ENCODE measurements at places on chromosomes 11 and 22. TPM values are rescaled to one million over a fixed set of nuclear protein-coding genes. Genes with fewer than 3 reads are reported as not detected.

The IGF2 gene
- 0.07 TPM for total RNA-seq

GRCh38 chr22:19688301-19689290 is 25.7 kb upstream of the SEPTIN5 start:
- no peak overlapping the region for H3K4me3 ChIP-seq
- no peak overlapping the region for H3K27ac ChIP-seq
- H3K36me3 ChIP-seq = no peaks in the 10 kb centered on the region
- H3K4me1 ChIP-seq = no peaks in the 10 kb centered on the region
- H3K27me3 ChIP-seq = no peaks in the 10 kb centered on the region

DNA sequence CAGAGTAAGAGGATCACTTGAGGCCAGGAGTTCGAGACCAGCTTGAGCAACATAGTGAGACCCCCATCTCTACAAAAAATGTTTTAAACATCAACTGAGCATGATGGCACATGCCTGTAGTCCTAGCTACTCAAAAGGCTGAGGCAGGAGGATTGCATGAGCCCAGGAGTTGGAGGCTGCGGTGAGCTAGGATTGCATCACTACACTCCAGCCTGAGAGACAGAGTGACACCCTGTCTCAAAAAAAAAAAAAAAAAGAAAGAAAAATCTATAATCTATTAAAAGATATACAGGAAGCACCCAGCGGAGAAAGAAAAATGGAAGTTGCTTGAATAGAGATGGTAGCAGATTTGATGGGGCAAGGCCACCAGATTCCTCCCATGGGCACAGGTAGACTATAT is 61.8 kb downstream of the FAM83F start:
- H3K4me1 ChIP-seq = peaks cover 54% of the 10 kb centered on the region
- H3K36me3 ChIP-seq = peaks cover 5% of the 10 kb centered on the region
- no peaks in the 10 kb centered on the region for H3K27me3 ChIP-seq
- DNase-seq = no peak

DNA sequence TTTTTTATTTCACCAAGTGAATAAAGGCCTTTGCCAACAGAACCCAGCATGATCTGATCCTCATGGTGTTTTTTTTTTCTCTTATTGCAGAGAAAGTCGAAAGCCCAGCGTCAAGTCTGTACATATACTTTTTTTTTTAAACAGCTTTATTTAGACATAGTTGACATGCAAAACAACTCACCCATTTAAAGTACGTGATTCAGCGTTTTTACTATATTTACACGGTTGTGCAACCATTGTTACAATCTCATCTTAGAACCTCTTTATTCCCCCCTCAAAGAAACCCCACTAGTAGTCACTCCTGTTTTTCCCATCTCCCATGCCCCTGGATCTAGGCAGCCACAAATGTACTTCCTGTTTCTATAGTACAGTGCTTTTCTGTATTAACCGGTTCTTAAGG is 20.6 kb upstream of the AP1B1 start:
- H3K36me3 ChIP-seq = no peaks in the 10 kb centered on the region
- no peaks in the 10 kb centered on the region for H3K4me1 ChIP-seq
- no peak overlapping the region for H3K4me3 ChIP-seq
- no peaks in the 10 kb centered on the region for H3K27me3 ChIP-seq
- no peak overlapping the region for H3K27ac ChIP-seq
- DNase-seq = no peak

GRCh38 chr22:23145878-23146470 is 697 bp downstream of the RAB36 start:
- H3K27ac ChIP-seq = peak overlapping the region; percentile 83
- peak; percentile 7 for DNase-seq
- no peaks in the 10 kb centered on the region for H3K36me3 ChIP-seq
- H3K4me1 ChIP-seq = peaks cover 39% of the 10 kb centered on the region

The CD3E gene
- 585 TPM for total RNA-seq

The IFITM10 gene
- total RNA-seq = 2.4 TPM

The DEUP1 gene
- total RNA-seq = not detected

- H3K4me1 ChIP-seq = no peaks in the 10 kb centered on the region
- no peak overlapping the region for H3K4me3 ChIP-seq
- H3K27me3 ChIP-seq = no peaks in the 10 kb centered on the region
Observed at GRCh38 chr11:87063982-87064381, 26.2 kb downstream of the TMEM135 start.

The NOX4 gene
- total RNA-seq = not detected

DNA sequence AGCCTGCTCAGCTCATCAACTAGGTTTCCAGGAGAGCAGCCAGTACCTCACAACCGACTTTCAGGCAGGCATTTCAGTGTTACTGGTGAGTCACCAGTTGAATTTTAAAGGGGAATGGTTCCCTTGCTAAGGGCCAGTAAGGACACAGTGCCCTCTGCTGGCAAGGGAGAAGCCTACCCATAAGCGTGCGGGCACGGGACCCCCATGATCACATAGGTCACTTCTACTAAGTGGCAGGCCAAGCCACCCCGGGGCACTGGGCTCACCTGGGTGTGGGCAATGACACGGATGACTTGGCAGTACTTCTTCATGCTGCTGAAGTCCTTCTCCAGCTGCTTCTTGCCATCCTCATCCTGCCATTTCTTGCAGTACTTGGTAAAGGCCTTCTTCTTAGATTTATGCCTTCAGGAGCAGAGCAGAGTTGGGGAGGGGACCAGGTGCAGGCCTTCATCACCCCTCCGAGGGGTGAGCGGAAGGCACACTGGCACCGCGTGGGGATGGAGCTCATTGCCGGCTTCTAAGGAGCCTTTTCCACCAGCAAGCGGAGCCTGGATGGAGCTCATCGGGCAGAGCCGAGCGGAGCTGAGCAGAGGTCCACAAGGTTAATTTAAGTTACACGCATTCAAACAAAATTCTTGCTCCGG is 2.9 kb downstream of the RPL3 start:
- DNase-seq = peak; percentile 63
- H3K4me1 ChIP-seq = peaks cover 40% of the 10 kb centered on the region
- peaks cover 66% of the 10 kb centered on the region for H3K36me3 ChIP-seq

The MS4A6A gene
- total RNA-seq = 1.3 TPM

DNA sequence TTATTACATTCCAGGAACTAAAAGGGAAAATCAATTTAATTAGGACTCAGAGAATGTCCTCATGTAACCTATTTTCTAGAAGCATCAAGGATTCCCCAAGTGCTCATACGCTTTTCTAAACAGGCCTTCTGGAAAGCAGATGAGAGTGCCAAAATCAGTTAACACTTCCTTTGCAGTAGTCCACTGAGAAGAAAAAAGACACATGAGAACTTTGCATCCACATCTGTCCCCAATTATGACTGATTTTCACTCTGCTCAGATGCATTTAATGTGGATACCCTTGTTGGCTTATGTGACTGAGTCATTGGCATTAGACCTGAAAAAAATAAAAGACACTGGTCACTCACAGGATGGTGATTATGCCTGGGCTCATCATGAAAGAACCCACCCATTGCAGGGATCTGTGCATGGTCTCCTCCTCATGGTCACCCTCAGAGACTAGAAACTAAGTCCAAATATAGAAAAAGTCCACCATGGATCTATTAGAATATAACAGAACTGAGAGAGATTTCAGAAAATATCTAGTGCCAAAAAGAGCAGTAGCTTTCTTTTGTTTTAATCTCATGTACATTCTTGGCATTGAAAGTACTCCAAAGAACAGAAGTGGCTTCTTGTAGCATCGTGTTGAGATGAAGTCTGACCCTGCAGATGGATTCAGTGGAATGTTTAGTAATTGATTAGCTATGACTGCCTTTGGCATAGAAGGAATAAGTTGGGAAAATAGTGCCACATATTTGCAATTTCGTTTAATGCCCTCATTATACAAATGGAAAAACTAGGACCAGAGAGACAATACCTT is 48.8 kb upstream of the FIBIN start:
- no peaks in the 10 kb centered on the region for H3K4me1 ChIP-seq
- H3K4me3 ChIP-seq = no peak overlapping the region
- no peak overlapping the region for H3K27ac ChIP-seq
- no peaks in the 10 kb centered on the region for H3K36me3 ChIP-seq

GRCh38 chr22:36081023-36081431 is 52.4 kb upstream of the RBFOX2 start:
- H3K27me3 ChIP-seq = no peaks in the 10 kb centered on the region
- H3K4me1 ChIP-seq = no peaks in the 10 kb centered on the region
- no peaks in the 10 kb centered on the region for H3K36me3 ChIP-seq
- no peak for DNase-seq
- H3K27ac ChIP-seq = no peak overlapping the region

GRCh38 chr22:44823396-44823795 is 71.0 kb downstream of the ARHGAP8 start:
- H3K36me3 ChIP-seq = no peaks in the 10 kb centered on the region
- H3K27me3 ChIP-seq = no peaks in the 10 kb centered on the region
- no peak overlapping the region for H3K4me3 ChIP-seq
- H3K27ac ChIP-seq = no peak overlapping the region
- no peak for DNase-seq

- peak overlapping the region; percentile 99 for H3K27ac ChIP-seq
- DNase-seq = peak; percentile 56
- no peaks in the 10 kb centered on the region for H3K27me3 ChIP-seq
- peaks cover 3% of the 10 kb centered on the region for H3K36me3 ChIP-seq
- peaks cover 44% of the 10 kb centered on the region for H3K4me1 ChIP-seq
Observed at GRCh38 chr11:83157594-83158356, 844 bp downstream of the PCF11 start.

- H3K4me3 ChIP-seq = no peak overlapping the region
- H3K27ac ChIP-seq = no peak overlapping the region
- H3K27me3 ChIP-seq = peaks cover 3% of the 10 kb centered on the region
Observed at GRCh38 chr11:46906609-46907041, 11.7 kb downstream of the LRP4 start.

GRCh38 chr11:43508511-43508918 is 149.8 kb downstream of the TTC17 start:
- no peak for DNase-seq
- H3K36me3 ChIP-seq = no peaks in the 10 kb centered on the region
- H3K27me3 ChIP-seq = no peaks in the 10 kb centered on the region
- no peak overlapping the region for H3K4me3 ChIP-seq
- H3K27ac ChIP-seq = no peak overlapping the region

- DNase-seq = no peak
- no peak overlapping the region for H3K27ac ChIP-seq
- H3K4me1 ChIP-seq = peaks cover 17% of the 10 kb centered on the region
Observed at GRCh38 chr11:61512435-61512834, 3.9 kb downstream of the LRRC10B start.

DNA sequence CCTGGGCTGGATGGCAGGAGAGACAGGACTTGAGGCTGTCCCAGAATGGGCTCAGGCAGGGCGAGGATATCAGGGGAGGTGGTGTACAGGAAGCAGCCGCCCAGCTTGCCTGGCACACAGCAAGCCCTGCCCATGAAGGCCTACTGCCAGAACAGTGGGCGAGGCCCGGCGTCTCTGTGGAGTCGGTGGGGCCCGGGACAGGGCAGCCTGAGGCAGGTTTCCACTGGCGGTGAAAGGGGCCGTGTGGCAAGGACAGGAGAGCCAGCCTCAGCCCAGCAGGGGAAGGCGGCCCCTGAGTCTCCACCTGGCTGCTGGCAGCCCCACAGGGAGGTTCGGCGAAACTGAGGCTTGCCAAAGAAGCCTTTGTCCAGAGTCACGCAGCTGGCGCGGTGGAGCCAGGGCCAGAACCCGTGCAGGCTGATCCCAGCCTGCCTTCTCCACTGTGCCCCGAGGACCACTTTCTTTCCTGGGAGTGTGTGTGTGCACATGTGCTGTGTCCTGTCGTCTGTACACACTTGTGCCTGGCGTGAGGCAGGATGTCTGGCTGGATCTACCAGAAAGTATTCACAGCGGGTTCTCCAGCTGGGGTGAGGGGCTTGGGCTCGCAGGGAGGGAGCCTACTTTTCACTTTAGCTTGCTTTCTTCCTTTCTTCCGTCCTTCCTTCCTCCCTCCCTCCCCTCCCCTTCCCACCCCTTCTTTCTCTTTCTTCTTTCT is 1.2 kb downstream of the TSPO start:
- DNase-seq = peak; percentile 85
- H3K4me1 ChIP-seq = peaks cover 20% of the 10 kb centered on the region
- no peaks in the 10 kb centered on the region for H3K27me3 ChIP-seq
- peak overlapping the region; percentile 71 for H3K27ac ChIP-seq
- peak overlapping the region; percentile 69 for H3K4me3 ChIP-seq

The ARHGAP20 gene
- total RNA-seq = not detected

The MMP1 gene
- total RNA-seq = not detected

The MRGPRF gene
- total RNA-seq = not detected

- H3K4me1 ChIP-seq = no peaks in the 10 kb centered on the region
- no peak for DNase-seq
- H3K36me3 ChIP-seq = no peaks in the 10 kb centered on the region
- H3K27ac ChIP-seq = no peak overlapping the region
Observed at GRCh38 chr11:69401715-69402114, 79.7 kb upstream of the LINC01488 start.

- H3K27me3 ChIP-seq = no peaks in the 10 kb centered on the region
- no peak overlapping the region for H3K4me3 ChIP-seq
- peaks cover 7% of the 10 kb centered on the region for H3K4me1 ChIP-seq
- no peak overlapping the region for H3K27ac ChIP-seq
Observed at GRCh38 chr11:62077132-62077531, 46.7 kb upstream of the INCENP start.

DNA sequence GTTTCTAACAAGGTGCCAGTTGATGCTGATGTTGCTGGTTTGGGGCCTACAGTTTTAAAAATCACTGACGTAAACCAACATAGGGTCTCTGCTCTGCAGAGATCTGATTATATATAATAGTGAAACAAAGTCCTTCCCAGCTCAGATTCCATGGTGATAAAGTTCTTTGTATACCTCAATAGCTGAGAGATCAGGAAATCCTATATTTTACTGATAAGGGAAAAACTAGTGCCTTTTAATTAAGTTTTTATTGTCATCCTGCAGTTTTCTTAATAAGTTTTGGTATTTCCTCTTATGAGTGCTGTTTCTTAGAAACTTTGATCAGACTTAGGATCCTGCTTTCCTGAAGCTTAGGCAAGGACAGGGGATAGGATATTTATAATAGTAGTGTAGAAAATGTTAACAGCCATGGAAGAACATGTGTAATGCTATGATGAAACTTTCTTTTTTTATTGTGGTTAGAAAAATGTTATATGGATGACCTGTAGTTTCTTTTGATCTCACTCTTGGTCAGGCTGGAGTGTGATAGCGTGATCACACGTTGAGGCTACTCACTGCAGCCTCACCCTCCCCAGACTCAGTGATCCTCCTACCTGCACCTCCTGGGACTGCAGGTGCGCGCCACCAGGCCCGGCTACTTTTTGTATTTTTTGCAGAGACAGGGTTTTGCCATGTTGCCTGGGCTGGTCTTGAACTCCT is 14.1 kb downstream of the CAPRIN1 start:
- no peak overlapping the region for H3K27ac ChIP-seq
- H3K4me3 ChIP-seq = peak overlapping the region; percentile 24
- H3K27me3 ChIP-seq = no peaks in the 10 kb centered on the region
- DNase-seq = no peak
- peaks cover 31% of the 10 kb centered on the region for H3K4me1 ChIP-seq
- peaks cover 15% of the 10 kb centered on the region for H3K36me3 ChIP-seq

The AIP gene
- 124 TPM for total RNA-seq

- no peaks in the 10 kb centered on the region for H3K36me3 ChIP-seq
- H3K4me1 ChIP-seq = no peaks in the 10 kb centered on the region
- no peak overlapping the region for H3K4me3 ChIP-seq
- H3K27ac ChIP-seq = no peak overlapping the region
Observed at GRCh38 chr11:38226684-38227083, 1628.6 kb upstream of the RAG2 start.

The MIOX gene
- total RNA-seq = not detected

Measured in CD4-positive, CD25-positive, alpha-beta regulatory T cell (primary cell).